Progenitor cell of endocrine pancreas (in vitro differentiated cells): ENCODE measurements at places on chromosomes 5 and 9. TPM values are rescaled to one million over a fixed set of nuclear protein-coding genes. Genes with fewer than 3 reads are reported as not detected.

GRCh38 chr5:110256298-110256697, 470.2 kb downstream of the TMEM232 start:
- no peak for DNase-seq

- DNase-seq, result no peak
Observed at GRCh38 chr9:69283003-69283402, 42.0 kb upstream of the ENTREP1 start.

DNA sequence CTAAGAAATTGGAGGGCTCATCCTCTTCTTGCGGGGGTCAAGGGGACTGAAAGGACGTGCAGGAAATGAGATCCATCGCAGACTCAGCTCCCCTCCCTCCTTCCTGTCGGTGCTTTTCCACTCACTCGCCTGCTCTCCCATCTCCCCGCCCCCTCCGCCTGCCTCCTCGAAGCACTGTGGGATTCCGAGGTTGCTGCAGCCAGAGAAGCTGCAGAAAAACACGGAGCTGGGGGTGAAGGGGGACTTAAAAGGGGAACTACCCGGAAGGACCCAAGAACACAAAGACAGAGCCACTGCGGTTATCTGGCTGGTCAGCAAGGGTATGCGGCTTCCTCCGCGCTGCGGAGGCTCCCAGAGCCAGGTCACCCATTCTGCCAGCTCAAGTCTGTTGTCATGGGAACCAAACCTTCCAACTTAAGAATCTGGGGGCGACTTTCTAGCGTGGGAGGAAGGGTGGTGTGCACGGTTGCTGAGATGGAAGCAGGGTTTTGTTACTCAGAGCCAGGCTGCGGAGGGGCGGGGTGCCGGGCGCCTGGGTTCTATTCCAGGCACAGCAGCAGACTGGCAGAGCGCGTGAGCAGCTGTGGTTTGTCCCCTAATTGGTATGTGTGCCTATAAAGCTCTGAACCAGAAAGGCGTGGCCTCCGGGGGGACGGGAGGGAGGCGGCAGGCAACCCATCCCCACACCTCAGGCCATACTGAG, 24.9 kb downstream of the PCDHGC5 start:
- DNase-seq, result no peak

DNA sequence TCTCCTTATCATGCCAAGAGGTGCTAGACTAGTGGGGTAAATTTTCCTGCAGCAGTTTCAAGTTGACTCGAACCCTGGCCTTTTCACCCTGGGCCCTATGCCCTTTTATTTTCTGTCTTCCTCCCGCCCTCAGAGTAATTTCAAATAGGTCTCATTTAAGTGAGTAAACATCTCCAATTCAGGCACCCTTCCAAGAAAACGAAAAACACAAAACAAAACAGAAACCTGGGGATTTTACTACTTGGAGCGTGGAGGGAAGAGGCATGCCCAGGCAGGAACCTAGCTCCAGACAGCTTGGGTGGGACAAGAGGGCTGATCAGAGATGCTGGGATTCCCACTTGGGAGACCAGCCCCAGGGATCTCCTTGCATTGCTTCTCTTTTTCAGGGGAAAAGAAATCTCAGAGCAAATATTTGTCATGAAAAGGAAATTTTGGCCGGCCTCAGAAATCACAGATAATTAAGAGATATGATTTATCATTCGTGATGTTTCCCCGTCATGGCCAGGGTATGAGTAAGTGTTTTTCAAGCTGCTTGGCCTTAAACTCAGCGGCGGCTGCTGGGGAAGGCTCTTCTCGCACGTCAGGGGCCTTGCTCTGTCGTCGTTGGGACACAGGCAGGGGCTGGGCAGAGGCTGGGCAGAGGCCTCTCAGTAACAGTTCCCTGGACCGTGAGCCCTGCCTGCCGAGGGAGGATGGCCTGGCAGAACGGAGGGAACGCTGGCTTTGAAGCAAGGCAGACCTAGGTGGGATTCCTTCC, 248.6 kb upstream of the KLF4 start:
- DNase-seq, result no peak

- DNase-seq, result no peak
Observed at GRCh38 chr5:138177941-138178515, 402 bp downstream of the BRD8 start.

GRCh38 chr5:159965031-159965837, 43.7 kb upstream of the TTC1 start:
- peak; percentile 39 for DNase-seq

DNA sequence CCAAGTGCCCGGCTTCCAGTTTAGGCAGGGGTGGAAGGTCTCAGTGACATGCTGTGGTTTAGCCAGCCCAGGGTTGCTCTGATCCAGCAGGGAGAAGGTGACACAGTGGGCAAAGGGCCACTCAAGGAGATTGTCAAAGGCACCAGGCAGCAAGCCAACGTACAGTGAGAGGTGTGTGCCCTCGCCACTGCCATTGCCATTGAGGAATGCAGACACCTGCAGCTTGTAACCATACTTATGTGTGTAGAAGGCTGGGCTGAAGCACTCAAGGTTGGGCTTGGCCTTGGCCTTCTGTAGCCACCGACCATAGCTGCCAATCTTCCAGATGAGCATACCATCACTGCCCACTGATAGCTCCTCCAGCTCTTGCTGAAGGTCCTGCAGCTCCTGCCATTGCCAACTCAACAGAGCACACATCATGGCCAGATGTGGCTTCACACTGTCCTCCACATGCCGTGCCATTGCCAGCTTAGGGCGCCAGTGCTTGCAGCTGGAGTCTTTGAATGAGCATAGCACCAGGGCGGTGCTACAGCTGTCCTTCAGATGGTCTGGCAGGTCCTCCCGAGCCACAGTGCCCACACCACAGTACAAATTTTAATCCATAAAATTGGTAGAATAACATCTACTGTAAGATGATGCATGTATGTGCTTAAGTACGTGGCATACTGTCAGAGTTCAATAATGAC, 59.7 kb upstream of the HMHB1 start:
- no peak for DNase-seq

DNA sequence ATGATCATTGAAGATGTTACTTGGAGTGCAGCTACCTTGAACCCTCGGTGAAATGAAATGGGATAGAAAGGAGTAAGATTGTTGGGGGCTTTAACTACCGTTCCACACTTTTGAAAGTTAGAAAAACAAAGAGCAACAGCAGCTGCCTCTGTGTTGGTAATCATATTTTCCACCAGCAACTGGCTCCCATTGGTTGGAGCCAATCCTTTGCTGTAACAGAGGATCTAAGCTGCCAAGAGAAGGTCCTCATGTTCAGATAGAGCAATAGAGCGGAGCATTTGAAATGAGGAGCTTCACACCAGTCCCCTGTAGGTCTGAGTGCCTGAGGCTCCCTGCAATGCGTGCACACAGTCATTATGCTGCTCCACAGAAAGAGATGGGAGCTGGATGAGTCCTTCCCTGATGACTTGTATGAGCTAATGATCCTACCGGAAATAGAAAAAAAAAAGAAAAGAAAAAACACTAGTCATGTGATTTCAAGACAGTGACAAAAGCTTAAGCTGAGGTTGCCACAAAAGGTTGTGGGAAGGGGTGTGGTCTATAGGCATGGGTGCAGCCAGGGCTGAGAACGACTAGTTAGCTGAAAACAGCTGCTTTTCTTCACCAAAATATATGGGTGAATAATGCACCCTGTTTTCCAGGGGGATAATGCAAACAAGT, 300.7 kb downstream of the MLLT3 start:
- DNase-seq, result no peak

DNA sequence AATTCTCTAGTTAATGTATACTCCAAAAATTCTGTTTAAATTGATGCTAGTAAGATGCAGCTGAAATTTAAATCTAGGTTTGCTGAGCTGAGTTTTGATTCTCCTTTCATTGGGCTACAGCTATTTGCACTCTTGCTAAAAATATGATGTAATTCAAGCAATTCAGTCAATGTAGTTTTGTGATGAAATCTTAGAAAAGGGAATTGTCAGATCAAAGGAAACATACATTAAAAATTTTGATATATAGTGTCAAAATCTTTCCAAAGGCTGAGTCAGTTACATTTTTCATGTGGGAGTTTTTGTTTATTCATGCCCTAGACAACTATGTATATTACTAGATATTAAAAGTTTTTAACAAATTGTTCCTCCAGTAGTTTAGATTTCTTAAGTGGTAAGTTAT, 334.9 kb upstream of the DAB2 start:
- DNase-seq, result no peak

DNA sequence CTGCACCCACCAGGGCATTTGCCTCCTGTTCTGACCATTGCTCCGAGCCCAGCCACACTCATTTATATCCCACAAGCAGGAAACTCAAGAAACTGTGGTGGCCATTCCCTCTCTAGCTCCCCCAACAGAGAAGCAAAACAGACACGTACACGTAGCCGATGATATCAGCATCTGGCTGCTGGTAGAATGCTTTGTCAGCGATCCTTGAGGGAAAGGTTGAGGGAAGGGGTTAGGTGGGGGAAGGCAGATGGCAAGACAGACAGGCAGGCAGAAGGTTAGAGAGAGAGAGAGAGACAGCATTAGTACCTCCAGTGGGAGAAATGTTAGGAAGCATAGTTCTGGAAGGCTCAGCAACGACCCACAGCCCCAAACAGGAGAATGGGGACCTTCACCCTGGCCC, 7.8 kb downstream of the HIGD2A start:
- no peak for DNase-seq

GRCh38 chr5:29587832-29588231, 1605.7 kb upstream of the CDH6 start:
- no peak for DNase-seq

DNA sequence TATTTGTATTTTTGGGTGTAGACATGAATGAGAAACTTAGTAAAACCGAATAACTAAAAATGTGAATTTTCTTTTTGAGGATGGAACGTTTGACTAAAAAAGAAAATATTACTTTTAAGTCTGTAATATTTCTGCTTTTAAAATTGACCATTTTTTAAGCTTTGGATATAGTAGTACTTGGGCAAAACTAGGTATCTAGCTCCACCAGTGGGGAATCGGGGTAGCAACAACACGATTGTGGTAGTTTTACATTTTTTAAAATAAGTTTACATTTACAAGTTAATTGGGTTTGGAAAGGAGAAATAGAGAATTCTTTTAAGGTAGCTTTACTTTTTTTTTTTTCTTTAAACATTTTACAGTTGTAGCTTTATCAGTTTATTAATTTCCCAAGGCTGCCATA, 154.4 kb downstream of the MAN2A1 start:
- no peak for DNase-seq

DNA sequence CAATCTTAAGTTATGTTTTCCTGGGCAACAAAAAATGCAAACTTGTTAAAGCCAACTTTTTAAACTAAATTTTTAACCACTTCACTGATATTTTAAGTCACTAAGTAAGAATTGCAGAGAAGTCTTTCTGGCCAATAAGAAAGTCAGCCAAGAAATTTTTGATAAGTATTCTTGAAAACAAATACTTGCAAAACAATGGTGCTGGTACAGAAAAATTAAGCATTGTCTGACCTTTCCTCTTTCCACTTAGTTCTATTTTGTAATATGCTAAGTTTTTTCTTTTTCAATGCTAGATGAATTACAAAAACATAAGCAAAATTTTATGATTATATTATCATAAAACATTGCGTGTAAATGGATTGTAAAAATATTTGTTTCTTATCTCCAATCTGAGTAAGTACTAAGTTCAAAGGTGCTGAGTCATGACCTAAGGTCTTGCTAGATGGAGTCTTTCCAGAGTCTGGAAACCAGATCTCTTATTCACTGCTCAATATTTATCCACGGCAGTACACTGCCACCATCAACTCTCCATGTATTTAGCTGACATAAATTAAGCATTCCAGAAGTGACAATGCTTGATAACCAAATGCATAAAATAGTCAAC, 139.7 kb downstream of the MEF2C start:
- DNase-seq, result no peak

DNA sequence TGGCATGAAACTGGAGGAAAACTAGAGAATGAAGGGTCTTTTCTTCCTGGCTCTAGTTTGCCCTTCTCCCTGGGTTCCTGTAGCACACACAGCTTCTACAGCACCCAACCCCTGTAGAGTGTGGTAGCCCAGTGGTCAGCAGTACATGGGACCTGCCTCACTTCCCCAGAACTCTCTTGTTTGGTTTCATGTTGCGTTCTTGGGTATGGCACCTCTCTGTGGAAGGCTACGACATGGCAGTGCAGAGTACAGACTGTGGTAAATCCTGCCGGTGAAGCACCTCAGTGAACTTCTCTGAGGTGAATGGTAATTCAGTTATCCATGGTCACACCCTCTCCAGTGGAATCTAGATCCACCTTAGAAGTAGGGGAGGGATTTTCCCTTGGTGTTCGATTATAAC, 105.5 kb downstream of the TLR4 start:
- DNase-seq, result no peak

GRCh38 chr5:163489055-163489744, 16.2 kb upstream of the MAT2B start:
- no peak for DNase-seq

DNA sequence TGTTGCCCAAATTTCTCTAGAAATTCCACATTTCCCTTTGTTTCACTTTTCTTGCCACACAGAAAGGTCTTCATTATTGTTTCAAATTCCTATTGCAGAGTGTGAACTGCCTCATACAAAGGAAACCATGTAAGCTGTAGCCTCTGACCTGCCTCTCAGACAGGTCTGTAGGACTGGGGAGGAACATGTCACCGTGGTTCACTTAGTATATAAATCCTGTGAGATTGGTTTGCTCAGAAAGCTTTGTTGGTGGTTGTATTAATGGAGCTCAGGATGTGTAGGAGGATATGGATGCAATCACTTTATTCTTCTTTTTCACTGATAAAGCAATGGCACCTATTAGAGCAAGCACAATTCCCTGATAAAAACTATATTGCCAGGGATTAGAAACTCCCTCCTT, 4.2 kb downstream of the SGCD start:
- DNase-seq, result no peak

GRCh38 chr5:80275347-80275746, 19.5 kb upstream of the SERINC5 start:
- DNase-seq, result no peak

- no peak for DNase-seq
Observed at GRCh38 chr5:145697251-145697990, 137.7 kb downstream of the PRELID2 start.

- peak; percentile 10 for DNase-seq
Observed at GRCh38 chr5:45695804-45696156, 400 bp downstream of the HCN1 start.

DNA sequence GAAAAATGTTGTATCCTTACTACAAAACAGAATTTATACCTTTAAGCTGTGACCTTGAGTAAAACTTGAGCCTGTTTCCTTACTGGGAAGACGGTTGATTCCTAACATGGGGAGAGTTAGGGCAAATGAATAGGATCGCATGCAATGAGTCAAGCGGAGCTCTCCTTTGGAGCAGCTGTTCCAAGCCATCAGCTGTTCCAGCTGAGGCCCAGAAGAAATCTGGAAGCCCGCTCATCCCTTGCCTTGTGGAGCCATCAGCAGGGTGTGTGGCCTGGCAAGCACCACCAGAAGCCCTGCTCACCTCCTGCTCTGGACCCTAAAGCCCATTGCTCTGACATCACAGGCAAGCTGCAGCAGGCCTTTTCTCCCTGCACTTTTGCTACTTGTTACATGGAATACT, 8.0 kb downstream of the KIAA1191 start:
- no peak for DNase-seq

The IL9 gene
- not detected in 2 replicates for total RNA-seq

The GPR150 gene
- not detected in 2 replicates for total RNA-seq

The DELE1 gene
- 86.1 and 93.4 TPM in 2 replicates for total RNA-seq

The NUTM2G gene
- total RNA-seq, result not detected in 2 replicates

The TMEM252 gene
- not detected in 2 replicates for total RNA-seq
